Right kidney (tissue), 9 donors: ENCODE measurements at places on chromosomes 11 and 22.

DNA sequence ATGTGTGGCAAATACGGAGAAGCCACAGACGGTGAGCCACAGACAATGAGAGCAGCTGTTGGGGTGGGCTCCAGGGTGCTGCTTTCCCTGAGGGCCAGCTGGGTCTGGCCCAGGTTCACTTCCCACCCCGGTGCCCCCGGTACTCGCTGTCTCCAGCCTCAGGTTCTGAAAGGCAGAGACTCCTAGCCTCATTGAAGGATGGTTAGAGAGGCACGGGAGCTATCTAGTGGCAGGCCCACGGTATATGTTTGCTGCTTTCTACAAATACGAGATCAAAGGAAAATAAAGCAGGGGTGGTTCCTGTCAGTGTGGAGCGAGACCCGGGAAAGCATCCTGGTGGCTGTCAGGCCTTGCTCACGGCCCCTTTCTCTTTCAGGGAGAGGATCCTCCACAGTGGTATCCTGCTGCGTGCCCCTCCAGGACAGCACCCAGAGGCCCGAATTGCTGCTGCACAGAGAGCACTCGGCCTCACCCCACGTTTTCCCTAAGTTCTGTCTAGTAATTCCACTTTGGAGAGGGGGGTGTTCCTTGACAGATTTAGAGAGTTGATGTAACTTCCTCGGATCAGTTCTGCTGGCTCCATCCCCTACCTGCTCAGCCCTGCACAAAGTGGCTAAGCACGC lies 3.0 kb downstream of the TMEM80 start:
- DNase-seq: no peak

DNA sequence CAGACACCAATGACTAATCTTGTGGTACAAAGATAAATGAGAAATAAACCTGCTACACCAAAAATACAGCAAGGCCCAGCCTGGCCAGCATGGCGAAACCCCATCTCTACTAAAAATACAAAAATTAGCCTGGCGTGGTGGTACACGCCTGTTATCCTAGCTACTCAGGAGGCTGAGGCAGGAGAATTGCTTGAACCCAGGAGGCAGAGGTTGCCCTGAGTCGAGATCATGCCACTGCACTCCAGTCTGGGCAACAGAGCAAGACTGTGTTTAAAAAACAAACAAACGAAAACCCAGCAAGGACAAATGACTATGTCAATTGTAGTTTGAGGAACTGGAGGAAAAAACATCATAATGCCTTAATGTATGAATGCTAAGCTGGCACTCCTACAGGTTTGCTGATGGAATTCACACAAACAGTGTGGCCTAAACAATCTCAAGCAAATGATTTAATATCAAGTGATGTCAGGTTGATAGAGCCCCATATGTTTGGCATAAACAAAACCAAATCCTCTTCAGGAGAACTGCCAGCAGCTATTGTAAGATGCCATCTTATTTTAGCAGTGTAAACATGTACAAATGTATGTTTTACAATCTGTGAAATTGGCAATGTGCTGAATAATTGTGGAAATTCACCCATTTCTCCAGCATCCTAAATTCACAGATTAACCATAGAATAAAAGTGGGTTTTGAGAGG lies 20.0 kb downstream of the MMP7 start:
- DNase-seq: no peak

- no peak for DNase-seq
Measured at GRCh38 chr11:76798671-76799065, 15.5 kb downstream of the TSKU start.

DNA sequence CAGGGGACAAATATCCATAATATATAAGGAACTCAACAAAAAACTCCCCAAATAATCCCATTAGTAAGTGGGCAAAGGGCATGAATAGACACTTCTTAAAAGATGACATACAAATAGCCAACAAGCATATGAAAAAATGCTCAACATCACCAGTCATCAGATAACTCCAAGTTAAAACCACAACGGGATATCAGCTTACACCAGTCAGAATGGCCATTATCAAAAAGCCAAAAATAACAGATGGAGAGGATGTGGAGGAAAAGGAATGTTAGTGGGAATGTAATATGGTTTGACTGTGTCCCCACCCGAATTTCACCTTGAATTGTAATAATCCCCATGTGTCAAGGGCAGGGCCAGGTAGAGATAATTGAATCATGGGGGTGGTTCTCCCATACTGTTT lies 350.1 kb downstream of the GUCY1A2 start:
- DNase-seq: no peak

DNA sequence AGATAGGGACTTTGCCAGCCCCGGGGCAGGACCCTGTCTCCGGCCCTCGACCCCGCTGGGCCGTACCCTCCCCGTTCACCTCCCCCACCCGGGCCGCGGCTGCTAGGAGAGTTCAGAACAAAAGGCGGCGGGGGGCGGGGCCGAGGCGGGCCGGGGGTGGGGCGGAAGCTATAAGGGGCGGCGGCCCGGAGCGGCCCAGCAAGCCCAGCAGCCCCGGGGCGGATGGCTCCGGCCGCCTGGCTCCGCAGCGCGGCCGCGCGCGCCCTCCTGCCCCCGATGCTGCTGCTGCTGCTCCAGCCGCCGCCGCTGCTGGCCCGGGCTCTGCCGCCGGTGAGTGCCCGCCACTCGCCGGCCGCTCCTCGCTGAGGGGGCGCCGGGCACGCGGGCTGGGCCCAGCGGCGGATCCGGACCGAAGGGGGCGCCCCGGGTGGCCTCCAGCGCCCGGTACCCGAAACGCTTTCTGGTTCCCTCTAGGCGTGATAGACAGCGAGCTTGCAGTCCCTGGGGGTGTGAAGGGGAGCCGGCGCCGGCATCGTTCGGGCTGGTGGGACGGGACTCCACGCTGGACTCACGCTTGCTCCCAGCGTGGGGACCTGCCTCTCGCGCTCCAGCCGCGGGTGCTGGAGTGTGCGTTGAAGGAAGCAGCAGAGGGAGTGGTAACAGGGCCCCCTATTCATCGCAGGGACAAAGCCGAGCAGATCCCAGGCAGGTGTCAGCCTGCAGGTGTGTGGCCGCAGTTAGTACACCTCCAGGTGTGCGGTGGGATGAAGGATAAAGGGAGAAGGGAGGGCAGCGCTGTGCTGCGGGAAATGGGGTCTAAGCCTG lies at the start of gene MMP11:
Gene MMP11, plus strand, starts transcription at position 201 of the 825 bp plus-strand sequence. Its CDS starts 22 bp downstream, at position 223.
- peak; percentile 72 for DNase-seq

DNA sequence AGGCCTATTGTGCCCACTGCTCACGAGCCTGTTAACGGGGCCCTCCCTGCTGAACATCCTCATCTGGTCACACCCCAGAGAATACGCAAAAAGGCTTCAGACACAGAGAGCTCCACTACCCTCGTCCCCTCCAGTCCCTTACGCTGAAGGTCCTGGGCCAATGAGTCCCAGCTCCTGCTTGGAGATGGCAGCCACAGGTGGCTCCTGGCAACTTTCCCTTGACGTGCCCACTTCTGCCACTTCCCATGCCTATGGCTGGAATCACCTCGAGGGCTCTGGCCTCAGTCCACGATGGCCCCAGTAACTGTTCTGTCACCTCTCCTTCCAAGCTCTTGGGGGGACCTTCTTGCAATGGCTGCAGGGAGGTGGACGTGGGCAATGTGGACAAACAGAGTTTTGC lies 12.7 kb downstream of the PHF21B start:
- no peak for DNase-seq

DNA sequence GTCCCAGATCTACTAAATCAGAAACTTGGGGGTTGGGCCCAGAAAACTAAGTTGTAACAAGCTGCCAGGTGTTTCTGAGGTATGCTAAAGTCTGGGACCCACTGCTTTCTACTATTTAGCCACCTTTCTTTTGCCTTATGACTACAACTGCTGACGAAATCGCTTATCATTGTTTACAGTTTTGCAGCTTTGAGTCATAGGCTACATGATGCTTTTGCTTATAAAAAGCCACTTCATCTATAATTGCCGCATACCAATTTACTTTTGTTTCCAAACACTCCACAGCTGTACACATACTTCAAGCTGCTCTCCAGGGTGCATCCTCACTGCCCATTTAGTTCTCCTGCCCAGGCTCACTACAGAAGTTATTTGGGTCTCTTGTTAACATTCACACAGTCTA lies 144.7 kb downstream of the ENTHD1 start:
- no peak for DNase-seq

DNA sequence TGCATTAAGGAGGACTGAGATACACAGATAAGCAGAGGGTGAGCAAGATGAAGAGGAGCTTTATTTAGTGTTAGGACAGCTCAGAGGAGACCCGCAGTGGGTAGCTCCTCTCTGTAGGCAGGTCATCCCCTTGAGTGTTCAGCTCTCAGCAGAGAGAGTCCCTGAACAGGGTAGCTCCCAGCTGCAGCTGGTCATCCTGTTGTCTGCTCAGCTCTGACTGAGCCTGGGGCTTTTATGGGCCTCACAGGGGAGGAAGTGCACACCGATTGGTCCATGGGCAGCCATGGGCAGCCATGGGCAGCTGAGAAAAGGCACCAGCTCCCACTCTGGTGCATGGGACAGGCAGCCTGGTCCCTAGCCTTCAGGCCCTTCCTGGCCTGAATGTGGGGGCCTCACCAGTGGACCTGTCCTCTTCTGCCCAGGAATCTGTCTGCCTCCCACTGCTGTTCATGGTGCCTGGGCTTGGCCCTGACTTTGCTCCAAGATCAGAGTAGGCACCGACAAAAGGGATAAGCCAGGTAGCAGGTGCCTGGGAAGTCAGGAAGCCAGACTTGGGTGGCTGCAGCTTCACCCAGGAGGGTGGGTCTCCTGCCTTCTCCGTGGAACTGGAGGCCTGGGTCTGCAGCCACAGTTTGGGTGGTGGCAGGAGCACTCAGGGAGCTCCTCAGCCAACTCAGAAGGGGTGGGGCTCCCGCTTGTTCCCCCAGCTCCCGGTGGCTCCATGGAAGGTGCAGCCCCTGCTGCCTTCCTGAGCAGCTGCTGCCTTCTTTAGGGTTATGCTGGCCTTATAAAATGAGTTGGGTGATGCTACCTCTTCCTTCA lies 54.7 kb downstream of the MYEOV start:
- DNase-seq: no peak

GRCh38 chr11:4454021-4454420 lies 4.9 kb downstream of the OR52K2 start:
- no peak for DNase-seq

GRCh38 chr11:85935751-85936150 lies 80.6 kb downstream of the CCDC83 start:
- DNase-seq: no peak

GRCh38 chr22:40178417-40179409 lies 988 bp downstream of the TNRC6B start:
- DNase-seq: peak; percentile 71

- DNase-seq: no peak
Measured at GRCh38 chr22:38132136-38132535, 21.7 kb upstream of the BAIAP2L2 start.

- DNase-seq: no peak
Measured at GRCh38 chr11:114276077-114276476, 20.1 kb upstream of the NNMT start.

GRCh38 chr11:44592125-44592940 lies 26.9 kb downstream of the CD82 start:
- no peak for DNase-seq

DNA sequence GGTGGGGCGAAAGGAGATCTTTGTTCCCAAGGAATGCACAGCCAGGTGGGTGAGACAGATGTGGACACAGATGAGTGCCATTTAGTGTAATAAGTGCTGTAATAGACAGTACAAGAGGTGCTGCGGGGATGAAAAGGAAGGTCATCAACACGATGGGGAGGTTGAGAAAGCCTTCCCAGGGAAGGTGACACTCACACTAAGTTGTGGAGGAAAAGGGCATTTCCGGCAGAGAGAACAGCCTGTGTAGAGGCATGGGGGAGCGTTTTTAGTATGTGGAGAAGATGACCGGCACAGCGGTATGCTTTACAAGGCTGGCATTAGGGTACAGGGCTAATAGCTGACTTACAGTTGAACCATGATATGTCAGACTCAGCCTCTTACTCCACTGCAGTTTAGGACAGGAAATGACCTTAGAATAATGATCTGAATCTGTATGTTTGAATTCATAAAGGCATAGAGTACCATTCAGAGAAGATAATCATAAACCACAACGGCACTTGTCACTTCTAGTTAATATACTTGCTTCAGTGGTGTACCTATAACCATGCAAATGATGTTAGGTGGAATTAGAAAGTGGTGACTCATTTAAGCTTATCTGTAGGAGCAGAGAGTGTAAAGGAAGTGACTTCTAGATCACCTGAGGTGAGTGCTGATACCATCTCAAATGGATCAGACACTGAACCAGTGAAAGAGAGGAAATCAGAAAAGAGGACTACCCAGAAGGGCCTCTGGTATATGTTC lies 60.6 kb downstream of the FAM83F start:
- no peak for DNase-seq

DNA sequence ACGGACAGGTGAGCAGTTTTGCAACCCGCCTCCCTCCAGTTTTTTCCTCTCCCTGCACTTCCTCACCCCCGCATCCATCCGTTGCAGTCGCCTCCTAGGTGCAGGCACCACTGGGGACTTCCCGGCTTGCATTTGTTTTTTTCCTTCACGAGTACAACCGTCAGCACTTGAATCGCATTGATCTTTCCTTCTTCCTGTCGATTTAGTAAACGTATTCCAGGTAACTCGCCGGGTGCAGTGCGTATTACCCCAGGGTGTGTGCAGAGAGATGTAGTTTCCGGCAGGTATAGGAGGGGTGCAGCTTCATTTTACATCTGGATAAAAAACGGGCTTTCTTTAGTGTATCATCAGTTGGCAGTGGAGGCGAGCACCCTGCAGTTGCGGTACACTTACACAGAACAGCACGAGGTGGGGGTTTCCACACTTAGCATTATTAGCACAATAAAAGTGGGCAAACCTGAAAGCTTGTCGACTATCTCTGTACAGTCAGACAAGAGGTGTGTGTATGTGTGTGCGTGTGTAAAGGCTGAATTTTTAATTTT lies at the start of gene SORL1-AS1:
Gene SORL1-AS1, minus strand, starts transcription at position 359 of the 542 bp plus-strand sequence.
- DNase-seq: no peak

- no peak for DNase-seq
Measured at GRCh38 chr22:23397008-23397612, 183.0 kb downstream of the IGLL1 start.

DNA sequence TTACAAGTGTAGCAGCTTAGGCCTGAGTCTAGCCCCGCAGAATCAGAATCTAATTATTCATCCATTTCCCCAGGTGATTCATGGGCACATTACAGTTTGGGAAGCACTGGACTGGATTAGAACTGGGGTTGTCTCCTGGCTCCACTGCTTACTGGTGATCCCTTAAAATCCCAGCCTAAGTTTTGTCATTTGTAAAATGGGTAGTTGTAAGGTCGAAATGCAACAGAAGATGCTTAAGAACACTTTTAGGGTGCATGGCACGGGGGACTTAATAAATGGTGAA lies 1.3 kb downstream of the STX3 start:
- no peak for DNase-seq
